ENCODE measurements at places on chromosomes 12 and 14.

DNA sequence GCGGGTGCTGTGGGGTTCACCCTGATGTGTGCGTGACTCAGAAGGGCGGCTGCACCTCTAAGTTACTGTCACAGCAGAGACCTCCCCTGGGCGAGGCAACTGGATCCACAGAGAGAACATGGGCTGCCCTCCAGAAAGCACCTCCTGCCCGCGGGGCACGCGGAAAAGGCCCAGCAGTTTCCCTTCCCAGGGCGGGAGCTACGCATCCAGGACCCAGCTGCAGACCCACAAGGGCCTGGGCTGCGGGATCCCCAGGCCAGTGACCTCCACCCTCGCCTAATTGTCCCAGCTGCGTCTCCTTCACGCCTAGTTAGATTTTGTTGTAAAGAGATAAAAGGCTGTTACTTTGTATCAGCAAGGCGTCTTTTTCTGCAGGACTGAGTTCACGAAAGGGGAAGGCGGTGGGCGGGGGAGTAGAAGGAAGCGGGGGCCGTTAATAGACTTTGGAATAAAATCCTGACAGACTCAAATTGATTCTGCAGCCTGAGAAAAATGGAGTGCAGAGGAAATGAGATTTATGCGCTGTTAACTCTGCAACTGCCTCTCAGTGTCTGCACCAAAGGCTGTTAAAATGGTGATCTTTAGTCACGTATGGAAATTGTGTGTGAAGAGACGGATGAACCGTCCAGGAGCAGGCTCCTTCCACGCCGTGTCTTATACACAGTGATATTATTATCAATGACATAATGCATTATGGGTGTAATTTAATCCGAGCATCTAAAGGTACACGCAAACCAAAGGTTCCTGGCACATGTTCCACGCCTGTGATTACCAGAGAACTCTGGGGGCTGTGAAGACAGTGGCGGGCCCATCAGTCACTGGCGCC lies 65.9 kb upstream of the FBRSL1 start:
- DNase-seq: no peak

- no peak for DNase-seq
Measured at GRCh38 chr14:89351221-89351515, 65.9 kb downstream of the FOXN3 start.

DNA sequence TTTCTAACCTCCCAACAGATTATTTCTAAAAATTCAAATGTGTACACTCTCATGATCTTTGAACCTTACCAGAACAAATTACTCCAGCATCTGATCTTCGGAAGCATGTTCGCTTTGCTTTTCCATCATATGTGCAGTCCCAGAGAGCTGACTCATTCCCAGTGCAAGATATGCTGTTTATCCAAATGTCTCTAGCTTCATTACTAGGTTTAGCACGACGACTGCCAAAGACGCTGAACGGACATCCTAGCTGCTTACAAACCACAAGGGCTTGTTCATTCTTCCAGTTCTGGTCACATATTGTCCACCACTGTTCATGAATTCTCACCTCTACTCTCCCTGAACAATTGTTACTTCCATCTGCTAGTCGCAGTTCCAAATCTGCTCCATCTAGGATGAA lies 40.5 kb downstream of the CD163L1 start:
- DNase-seq: peak; percentile 4

DNA sequence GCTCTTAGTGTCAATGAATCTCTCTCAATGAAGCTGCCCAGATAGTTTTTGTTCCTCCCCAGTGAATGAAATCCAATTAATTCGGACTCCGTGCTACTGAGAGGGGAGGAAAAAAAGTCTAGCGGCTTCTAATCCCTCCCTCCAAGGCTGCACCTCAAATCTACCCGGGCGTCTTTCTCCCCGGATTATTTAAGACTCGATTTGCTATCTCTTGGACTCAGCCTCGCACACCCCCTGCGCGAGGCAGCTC lies 134 bp downstream of the DUSP6 start:
- DNase-seq: no peak

DNA sequence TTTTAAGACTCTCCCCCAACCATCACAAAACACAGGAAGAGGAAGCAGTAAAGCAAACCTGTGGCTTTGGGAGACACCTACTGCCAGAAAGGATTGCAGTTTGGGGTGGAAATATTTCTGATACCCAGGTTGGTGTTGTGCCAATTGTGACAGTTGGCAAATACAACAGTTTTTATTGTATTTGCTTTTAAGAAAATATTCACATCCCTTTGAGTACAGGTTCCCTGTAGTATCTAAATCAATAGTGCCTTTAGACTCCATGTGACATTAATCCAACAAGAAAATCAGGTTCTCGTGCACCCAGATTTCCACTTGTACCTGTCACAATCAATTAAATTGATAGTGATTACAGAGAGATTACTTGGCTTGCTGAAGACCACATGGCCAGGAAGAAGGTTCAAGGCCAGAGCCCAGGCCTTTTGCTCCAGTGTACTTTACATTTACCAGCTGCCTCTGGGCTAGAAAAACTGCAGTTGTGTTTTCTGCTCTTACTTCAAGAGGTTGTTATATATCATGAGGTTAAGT lies 361.2 kb downstream of the ATP23 start:
- DNase-seq: no peak

GRCh38 chr14:54177019-54177418 lies 219.8 kb upstream of the CDKN3 start:
- no peak for DNase-seq

DNA sequence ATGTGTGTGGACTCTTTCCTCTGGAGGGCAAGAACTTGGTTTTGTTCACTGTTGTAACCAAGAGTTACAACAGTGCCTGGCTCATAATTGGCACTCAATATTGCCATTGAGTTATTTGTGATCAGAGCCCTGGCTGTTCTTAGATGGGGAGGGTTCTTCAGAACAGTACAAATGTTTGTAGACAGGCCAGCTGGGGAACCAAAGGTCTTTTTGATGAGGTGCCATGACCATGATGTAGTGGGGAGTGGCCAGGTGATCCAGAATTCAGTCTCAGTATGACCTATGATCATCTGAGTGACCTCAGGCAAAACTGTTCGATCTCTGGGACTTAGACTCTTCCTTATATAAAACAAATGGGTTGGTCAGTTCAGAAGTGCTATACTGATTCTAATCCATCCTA lies 3.3 kb upstream of the PRKAB1 start:
- DNase-seq: no peak

DNA sequence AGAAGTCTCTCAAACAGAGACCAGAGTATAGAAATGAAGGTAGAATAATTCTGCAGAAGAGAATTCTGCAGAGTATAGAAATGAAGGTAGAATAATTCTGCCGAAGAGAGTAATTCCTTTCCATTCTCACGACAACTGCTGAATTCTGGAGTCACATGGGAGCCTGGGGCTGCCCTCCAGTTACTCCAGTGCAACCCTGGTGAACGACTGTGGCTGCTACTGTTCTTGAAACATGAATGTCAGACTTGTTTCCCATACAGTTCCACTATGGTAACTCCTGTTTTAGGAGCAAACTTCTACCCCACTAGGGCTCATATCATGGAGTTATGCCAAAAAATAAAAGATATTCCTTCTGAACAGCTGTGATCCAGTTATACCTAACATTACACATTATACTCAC lies 164.4 kb downstream of the KICS2 start:
- no peak for DNase-seq

GRCh38 chr14:77128414-77128891 lies 13.1 kb downstream of the ZDHHC22 start:
- no peak for DNase-seq

GRCh38 chr14:90775441-90775840 lies 40.8 kb downstream of the TTC7B start:
- no peak for DNase-seq

- no peak for DNase-seq
Measured at GRCh38 chr14:90757452-90757851, 58.8 kb downstream of the TTC7B start.

DNA sequence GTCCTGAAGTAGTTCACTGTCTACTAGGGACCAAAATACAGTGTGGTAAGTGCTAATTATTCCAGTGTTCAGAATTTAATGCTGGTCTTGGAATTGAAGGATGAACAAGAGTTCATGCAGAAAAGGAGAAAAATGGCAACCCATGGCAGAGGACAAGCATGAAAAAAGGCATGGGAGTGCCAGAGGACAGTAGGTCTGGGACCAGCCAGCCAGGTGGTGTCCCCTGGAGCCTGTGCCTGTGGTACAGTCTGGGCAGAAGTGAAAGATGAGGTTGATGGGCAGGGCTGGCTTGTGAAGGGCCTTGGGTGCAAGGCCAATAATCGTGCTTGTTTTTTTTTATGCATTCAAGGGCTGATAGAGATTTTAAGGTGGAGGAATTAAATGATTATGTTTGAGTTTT lies 21.0 kb downstream of the C12orf75 start:
- DNase-seq: no peak

GRCh38 chr12:45354399-45354798 lies 138.5 kb downstream of the ANO6 start:
- DNase-seq: no peak

- DNase-seq: peak; percentile 34
Measured at GRCh38 chr12:14454098-14454907, 88.8 kb downstream of the ATF7IP start.

DNA sequence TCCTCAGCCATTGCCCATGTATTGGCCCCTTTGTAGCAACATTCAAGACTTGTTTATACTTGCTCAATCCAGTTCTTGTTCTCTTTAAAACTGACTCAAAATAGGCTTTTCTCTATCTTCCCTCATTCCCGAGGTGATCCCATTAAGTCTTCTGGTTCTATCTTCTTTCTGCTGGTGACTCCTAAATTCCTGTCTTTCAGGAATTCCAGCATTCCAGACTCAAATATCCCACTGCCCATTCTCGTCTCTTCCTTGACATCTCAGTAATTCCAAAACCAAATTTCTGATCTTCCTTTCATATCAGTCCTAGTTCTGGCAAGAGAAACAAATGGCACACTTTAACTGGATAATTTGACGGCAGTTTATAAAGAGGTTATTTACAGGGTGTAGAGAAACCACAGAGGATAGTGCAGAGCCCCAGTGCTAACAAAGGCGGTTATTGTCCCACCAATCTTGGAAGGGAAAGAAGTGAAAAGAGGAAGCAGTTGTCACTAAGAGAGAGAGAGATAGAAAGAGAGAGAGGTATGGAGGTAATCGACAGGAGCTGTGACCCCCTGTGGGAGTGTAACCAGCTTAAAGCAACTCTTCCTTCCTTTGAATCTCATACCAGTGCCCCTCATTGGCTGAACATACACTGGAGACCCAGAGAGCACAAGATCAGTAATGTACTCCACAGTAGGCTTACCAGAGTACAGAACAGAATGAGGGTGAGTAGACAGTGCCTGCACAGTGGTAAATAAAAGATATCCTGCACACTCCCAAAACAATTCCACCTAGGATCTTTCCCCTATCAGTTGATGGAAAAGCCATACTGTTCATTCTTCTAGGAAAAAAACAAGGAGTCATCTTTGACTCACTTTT lies 177.6 kb upstream of the LMNTD1 start:
- DNase-seq: no peak

GRCh38 chr12:132362996-132363660 lies 33.7 kb upstream of the GALNT9 start:
- DNase-seq: no peak

DNA sequence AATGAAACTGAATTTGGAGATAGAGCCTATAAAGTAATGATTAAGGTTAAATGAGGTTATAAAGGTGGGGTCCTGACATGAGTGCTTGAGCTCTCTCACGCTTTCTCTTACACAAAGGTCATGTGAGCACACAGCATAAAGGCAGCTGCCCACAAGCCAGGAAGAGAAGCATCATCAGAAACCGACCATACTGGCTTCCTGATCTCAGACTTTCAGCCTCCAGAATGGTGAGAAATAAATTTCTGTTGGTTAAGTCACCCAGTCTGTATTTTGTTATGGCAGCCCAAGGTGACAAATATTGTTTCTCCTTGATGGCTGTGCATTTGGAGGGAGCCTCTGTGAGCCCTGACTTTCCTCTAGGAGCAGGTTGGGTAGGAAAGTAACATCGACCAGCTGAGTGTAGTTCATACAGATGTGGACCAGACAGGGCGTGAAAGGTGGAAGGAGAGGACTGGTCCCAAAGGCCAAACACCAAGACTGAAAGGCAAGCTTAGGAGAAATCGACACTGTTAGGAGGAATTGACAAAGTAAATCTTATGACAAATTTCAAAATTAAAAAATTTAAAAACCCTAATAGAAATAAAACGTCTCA lies 97.6 kb upstream of the SLC38A2 start:
- DNase-seq: no peak

- DNase-seq: no peak
Measured at GRCh38 chr12:96091833-96092232, 56.4 kb upstream of the LTA4H start.

DNA sequence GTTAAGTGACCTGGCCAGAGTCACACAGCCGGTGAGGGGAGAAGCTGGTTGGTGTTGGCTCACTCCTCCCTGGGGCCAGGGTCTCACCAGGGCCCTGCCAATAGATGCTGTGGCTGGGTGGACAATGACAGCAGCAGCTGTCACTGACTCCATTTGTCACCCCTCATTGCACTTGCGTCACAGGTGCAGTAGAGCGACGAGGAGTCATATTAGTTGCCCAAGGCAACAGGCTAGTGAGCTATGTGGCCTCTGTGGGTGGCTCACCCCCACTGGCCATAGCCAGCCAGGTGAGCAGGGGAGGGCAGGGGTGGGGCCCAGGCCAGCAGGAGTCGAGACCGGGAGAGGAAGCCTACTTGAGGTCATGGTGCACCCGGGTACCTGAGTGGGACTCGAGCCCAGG lies 9.7 kb downstream of the SLC25A47 start:
- DNase-seq: no peak

- peak; percentile 59 for DNase-seq
Measured at GRCh38 chr12:121499929-121500793, 80.7 kb downstream of the KDM2B start.

GRCh38 chr12:6426882-6427671 lies 17.7 kb upstream of the CD27 start:
- DNase-seq: no peak

- no peak for DNase-seq
Measured at GRCh38 chr12:1930803-1931597, 12.5 kb upstream of the CACNA2D4 start.

- no peak for DNase-seq
Measured at GRCh38 chr14:101176535-101177205, 273.1 kb upstream of the RTL1 start.

DNA sequence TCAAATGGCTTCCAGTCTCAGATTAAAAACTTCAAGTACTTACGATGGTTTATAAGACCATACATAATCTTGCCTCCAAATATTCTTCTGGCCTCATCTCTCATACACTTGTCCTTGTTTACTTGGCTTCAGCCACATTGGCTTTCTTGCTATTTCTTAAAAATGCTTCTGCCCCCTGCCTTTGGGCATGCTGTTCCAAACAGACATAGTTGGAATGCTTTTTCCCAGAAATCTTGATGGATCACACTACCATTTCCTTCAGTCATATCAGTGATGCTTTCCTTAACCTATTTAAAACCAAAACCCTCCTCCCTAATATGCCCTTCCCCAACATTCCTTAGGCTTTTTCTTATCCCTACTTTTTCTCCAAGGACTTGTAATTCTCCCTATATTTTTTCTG lies 74.4 kb upstream of the PAWR start:
- DNase-seq: no peak

- no peak for DNase-seq
Measured at GRCh38 chr14:81348061-81348460, 52.1 kb downstream of the STON2 start.

- DNase-seq: peak; percentile 5
Measured at GRCh38 chr12:82414044-82414443, 55.7 kb downstream of the METTL25 start.
